Stimulated activated CD4-positive, alpha-beta T cell treated with anti-CD3 and anti-CD28 coated beads, Interleukin-15, amount 100 ng/mL, for 1 hour (primary cell): ENCODE measurements at places on chromosomes 7 and 10.

GRCh38 chr10:48523212-48523819 is 81.6 kb downstream of the ARHGAP22 start:
- no peak for DNase-seq

DNA sequence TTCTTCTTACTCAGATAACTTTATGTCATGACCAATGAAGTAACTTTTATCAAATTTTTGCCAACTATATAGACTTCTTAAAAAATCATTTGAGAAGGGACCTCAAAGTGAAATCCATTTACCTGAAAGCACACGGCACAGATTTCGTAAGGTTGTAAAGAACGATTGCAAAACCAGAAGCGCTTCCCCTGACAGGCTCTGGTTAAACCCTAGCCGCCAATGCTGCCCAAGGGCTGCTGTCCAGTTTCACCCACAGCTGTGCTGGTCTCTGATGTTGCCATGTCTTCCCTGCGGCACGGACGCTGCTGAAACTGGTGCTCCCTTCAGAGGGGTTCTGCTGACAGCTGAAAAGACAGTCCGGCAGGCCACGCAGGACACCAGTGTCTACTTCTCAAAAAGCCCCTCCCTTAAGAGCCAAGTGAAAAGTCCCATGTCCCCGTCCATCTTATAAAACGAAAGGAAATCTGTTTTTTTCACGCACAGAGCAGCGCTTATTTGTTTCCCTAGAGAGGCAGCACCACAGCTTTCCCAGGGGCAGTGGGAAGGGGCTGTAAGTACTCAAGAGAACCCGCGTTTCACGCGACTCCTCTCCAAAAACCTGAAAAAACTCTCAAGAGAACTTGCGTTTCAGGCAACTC is 32.5 kb downstream of the GNA12 start:
- no peak for DNase-seq

GRCh38 chr7:94396037-94396431 is 1.3 kb downstream of the COL1A2 start:
- DNase-seq, result no peak

DNA sequence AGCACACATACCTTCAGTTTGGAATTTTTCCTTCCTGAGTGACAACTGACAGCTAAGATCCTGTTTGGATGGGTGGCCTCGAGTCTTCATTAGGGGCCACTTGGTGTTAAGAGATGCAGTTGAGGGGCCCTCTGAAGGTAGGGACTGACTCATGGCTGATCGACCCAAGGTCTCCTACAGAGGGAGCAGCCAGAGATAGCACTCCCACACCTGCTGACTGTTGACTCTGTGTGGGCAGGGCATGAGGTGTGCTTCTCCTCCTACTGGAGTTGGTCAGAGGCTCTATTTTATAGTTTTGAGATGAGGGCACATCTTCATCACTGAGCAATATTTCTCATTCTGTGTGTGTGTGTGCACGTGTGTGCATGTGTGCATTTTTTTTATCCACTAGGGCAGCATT is 378.8 kb upstream of the PODXL start:
- no peak for DNase-seq

DNA sequence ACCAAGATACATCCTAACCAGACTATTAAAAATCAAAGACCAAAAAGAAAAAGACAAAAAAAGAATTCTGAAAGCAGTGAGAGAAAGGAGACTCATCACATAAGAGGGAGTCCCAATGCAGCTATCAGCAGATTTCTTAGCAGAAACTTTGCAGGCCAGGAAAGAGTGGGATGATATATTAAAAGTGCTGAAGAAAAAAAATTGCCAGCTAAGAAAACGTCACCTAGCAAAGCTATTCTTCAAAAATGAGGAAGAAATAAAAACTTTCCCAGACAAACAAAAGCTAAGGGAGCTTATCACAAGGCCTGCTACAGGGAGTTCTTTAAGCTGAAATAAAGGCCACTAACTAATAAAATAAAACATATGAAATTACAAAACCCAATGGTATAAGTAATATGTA is 40.5 kb upstream of the CDK6 start:
- no peak for DNase-seq

DNA sequence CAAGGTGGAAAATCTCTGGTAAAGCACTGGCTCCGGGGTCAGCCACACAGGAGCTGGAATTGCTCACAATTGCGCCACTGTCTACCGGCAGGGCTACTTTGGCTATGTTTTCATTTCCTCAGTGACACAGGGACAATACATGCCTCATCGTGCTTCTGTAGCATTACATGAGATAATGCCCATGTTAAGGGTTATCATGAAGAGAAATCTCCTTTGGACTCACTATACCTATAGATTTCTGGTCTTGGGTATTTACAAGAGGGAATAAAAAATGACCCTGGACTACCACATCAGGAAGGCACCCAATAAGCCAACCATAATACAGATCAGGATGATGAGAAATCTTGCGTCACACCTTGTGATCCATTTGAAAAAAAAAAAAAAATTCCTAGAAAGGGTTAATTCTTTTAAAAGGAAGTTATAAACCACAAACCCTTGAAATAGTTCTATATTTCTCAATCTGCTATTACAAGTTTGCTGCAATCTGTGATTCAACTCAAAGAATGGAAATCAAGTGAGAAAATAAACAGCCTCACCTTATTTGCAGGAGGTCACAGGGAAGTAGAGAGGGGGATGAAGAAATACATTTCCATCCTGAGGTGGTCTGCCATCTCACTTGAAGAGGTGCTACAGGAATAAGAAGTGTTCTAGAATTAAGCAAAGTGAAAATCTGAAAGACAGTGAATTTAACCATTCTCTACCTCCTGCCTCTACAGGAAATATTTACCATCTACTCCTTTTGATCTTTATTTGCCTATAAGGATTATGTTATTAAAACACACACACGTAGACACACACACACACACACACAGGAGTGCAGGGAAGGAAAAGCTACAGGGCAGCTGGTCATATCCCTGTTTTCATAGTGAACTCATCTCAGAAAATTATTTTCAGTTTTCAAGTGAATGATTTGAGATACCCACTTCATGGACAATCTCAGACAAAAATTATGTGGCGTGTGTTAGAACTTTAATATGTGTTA is 231.3 kb upstream of the CELF2 start:
- DNase-seq, result no peak
